ENCODE measurements at places on chromosomes 4 and X. TPM values are rescaled to one million over a fixed set of nuclear protein-coding genes. Genes with fewer than 3 reads are reported as not detected.

The MTNR1A gene
- total RNA-seq: not detected

The SULT1B1 gene
- total RNA-seq: not detected

The KLHL2 gene
- total RNA-seq: 17.4 TPM

DNA sequence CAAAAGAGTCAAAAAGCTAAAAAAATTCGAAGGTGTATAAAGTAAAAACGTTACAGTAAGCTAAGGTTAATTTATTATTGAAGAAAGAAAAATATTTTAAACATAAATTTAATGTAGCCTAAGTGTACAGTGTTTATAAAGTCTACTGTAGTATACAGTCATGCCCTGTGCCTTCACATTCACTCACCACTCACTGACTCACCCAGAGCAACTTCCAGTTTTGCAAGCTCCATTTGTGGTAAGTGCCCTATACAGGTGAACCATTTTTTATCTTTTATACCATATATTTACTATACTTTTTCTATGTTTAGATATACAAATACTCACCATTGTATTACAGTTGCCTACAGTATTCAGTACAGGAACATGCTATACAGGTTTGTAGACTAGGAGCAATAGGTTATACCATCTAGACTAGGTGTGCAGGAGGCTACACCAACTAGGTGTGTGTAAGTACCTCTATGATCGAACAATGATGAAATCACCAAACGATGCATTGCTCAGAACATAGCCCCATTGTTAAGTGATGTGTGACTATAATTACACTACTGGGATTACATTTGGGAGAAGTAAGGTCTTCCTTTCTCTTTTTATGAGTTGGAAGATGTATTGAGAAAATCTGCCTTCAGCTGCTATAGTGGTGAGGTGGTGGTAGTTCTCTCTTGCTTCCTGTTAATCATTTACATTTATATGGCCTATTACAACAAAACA, 27.2 kb downstream of the TMSB4X start:
- no peak for DNase-seq

DNA sequence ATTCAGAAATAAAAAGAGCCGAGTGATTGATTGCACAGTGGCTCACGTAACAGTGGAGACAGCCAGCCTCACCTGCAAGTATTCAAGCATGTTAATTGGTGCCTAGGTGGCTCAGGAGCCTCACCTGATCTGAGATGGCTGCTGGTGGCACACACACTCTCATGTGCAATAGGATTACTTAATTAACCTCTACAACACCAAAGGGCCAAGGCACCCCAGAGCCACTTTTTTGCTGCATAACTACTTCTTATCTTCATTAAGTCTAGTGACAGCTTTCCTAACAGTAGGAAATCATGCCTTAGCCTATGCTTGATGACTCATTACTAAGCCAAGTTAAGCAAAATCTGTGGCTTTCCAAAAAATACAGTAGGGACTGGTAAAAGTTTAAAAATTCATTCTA, 117.3 kb upstream of the NOCT start:
- no peak for DNase-seq

- no peak for DNase-seq
These were observed 1.2 kb downstream of the TAF1 start for GRCh38 chrX:71367396-71367795.

DNA sequence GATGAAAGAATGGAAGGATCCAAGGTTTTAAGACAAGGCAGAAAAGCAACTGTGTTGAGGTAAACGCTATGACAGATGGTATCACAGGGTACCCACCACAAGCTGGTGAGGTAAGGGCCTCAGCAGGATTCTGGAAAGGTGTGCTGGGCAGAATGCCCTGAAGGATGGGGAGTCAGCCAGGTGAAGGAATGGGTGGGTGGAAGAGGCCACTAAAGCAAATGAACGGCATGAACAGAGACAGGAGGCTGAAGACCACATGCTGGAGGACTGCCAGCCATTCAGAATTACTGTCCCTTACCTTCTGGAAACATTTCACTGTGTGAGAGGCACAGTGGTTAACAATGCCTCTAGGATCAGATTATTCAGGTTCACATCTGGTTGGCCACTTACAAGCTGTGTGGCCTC, 23.6 kb downstream of the GPRIN3 start:
- no peak for DNase-seq

GRCh38 chr4:54607067-54607466, 50.7 kb upstream of the KIT start:
- DNase-seq: no peak

GRCh38 chr4:87018753-87019152, 83.9 kb downstream of the AFF1 start:
- DNase-seq: no peak

GRCh38 chr4:27684610-27685011, 824.0 kb downstream of the STIM2 start:
- peak; percentile 72 for DNase-seq

Data from SK-MEL-5 (cell line).